HEK293T (cell line): ENCODE measurements at places on chromosomes 7 and 10.
A peak's percentile ranks its signal among the peaks of the same experiment; 100 is the strongest.

DNA sequence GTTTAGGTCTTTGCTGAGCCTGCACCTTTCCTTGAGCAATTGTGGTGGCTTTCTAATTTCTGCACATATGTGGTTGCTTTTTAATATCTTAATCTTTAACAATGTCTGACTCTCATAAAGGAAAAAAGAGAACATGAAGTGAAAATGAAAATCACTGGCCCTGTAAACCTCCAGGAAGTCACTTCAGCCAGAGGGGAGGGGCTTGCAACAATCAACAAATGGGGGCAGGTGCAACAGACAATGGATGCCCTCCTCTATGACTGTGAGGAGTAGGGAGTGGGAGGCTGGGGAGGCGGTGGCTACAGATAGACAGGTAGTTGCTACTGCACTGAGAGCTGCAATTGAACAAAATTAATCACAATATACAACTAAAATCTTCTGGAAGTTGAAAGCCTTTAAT is 1377.4 kb downstream of the XPNPEP1 start:
- DNase-seq, result no peak

GRCh38 chr10:33087152-33087551 is 129.1 kb upstream of the ITGB1 start:
- no peak for DNase-seq

DNA sequence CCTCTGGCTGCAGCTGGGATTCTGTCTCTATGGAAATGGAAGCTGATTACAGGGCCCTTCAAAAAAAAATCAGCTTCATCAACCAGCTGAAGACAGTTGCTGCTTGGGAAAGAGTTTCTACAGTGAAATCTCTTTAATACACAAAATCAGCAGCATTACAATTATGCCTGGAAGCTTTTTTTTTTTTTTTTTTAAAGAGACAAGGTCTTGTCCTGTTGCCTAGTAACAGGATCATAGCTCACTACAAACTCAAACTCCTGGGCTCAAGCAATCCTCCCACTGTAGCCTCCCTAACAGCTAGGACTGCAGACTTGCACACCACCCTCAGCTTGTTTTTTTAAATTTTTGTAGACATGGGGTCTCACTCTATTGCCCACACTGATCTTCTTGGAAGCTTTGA is 94.5 kb downstream of the OR13A1 start:
- no peak for DNase-seq

- DNase-seq, result peak; percentile 30
These were observed 45.4 kb downstream of the MRPS24 start for GRCh38 chr7:43823941-43824340.

DNA sequence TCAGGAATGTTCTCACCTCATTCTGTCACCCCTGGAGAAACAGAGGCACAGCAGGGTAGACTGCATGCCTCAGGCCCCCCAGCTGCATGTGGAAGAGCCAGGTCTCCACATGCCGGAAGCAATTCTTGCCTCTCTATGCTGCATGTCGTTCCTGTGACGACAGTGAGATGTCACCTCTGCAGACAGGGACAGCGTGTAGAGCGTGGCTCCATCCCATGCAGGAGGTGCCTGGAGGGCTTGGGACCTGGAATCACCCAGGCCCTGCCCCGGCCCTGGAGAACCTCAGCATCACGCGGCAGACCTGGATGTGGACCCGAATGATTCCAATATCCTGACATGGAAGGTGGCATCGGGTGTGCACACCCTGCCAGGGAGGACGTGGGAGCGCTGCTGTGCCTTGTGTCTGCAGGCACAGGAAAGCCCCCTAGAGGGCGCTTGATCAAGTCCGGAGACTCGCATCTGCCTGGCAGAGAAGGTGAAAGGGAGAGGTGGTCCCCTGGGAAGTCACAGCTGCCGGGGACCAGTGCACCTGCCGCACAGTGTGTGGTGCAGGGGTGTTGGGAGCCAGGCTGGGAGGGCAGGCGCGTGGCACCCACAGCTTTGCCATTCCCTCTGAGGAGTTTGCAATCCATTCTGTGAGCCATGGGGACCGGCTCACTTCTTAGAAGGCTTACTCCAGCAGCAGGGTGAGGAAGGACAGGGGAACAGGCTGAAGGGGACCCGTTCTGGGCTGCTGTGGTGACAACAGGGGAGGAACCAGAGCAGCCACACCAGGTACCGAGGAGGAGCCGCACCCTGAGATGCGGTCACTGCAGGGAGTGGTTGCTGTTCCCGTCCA is 45.3 kb upstream of the EN2 start:
- DNase-seq, result peak; percentile 94
